Activated CD4-positive, CD25-positive, alpha-beta regulatory T cell treated with anti-CD3 and anti-CD28 coated beads, Interleukin-2, amount 50 U/mL, for 16 hours (primary cell): ENCODE measurements at places on chromosomes 13 and 19.

- DNase-seq, result no peak
Measured at GRCh38 chr19:5680084-5680436, 256 bp downstream of the MICOS13 start.

DNA sequence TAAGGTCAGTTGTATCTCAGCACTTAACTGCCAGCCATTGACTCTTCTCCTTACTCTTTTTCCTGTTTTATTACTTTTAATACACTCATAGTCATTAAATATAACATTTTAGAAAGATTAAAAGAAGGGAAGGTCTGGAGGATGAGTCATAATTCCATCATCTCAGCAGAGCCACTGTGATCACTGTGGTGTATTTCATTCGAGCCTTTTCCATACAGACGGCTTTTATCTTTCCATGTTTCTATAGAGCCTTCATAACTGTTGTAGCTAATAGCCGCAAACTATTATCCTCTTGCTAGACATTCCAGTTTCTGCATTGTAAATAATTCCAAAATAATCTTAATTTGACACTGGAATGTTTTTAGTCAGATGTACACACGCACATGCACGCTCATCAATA lies 4.7 kb upstream of the FLT1 start:
- no peak for DNase-seq

GRCh38 chr13:108785844-108786243 lies 156.4 kb downstream of the MYO16 start:
- DNase-seq, result no peak

DNA sequence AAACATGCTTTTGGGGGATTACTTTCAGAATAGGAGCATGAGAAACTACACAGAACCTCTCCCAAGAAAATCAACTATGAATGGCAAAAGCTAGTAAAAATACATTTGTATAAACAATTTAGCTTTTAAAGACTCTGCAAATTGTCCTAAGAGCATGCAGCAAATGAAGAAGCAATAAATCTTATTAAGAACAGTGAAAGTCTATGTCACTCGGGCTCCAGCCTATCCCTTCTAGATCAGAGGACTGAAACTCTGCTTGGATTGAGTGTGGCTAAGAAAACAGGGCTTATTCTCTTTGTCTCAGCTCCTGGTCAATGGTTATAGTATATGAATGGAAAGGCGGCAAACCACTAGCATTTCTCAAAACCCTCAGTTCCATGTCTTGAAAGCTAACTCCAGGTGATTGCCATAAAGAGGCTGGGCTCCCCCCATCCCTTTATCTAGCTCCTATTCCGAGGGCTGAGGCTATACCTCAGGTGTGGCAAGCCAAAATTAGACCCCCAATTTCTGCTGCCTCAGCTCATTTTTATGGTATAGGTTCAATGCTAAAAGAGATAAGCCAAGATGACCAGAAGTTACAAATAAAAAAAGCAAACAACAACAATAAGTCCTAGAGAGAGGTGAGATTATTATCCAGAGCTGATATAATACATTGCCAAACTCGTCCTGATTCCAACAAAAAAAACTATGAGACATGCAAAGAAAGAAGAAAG lies 953.2 kb downstream of the SLITRK6 start:
- no peak for DNase-seq

GRCh38 chr13:112769615-112770014 lies 79.8 kb downstream of the ATP11A start:
- DNase-seq, result no peak

DNA sequence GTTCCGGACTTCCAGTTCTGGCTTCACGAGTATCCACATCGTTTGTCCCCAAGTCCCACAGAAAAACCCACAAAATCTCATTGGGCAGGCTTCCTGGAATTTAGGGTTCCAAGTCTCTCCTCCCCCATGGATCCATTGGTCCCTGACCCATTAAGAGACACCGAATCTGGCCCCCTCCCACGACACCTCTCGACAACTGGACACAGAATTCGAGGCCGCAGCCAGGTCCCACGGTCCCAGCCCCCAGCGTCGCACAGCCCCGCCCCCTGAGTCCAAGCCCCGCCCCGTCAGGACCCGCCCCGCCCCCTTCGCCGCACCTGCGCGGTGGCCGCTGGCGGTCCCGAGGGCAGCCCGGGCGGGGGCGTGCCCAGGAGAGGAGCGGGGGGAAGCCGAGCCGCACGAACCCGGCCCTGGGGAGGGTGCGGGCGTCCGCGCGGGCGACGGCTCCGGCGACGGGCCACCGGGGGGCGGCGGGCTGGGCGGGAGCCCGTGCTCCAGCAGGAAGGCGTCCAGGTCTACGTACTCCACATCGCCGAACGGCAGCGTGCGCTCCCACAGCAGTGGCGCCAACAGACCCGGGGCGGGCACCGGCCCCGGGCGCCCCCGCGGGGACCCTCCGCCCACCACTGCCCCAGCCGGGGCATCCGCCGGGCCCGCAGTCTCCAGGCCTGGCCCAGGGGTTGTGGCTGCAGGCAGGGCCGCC lies 1.8 kb downstream of the DBP start:
- peak; percentile 68 for DNase-seq

DNA sequence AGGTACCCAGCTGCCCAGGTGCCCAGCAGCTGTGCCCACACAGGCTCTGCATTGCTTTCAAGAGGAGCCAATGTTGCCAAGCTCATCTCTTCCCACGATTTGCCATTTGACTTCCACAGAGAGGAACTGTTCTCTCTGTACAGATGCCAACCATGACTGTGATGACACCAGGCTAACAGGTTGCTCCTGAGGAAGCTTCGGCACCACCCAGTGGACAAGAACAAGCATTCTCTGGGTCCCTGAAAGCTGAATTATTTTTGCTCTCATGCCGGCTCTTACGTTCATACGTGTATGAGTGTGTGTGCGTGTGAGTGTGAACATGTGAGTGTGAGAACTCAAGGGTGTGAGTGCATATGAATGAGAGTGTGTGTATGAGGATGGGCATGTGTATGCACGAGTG lies 535.2 kb downstream of the LIG4 start:
- no peak for DNase-seq

DNA sequence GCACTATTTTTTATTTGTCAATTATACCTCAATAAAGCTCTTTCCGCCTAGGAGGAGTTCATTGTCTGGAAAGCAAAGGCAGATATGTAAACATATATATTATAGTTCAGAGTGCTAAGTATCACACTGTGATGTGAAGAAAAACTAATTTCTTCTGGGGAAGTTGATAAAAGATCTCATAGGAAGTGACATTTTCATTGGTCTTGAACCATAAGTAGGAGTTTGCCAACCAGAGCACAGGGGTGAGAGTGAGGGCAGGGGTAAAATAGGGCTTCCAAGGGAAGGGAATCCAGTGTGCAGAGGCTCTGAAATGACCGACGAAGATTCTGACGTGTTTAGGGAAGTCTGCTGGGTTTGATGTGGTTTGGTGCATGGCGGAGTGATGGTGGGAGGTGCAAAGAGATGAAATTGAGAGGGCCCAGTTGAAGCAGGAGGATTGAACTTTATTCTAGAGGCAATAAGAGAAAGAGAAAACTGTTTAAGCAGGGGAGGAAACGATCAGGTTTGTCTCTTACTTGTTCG lies 780 bp upstream of the GTF2F2 start:
- DNase-seq, result peak; percentile 34

GRCh38 chr19:38093587-38093986 lies 130.4 kb downstream of the DPF1 start:
- no peak for DNase-seq

DNA sequence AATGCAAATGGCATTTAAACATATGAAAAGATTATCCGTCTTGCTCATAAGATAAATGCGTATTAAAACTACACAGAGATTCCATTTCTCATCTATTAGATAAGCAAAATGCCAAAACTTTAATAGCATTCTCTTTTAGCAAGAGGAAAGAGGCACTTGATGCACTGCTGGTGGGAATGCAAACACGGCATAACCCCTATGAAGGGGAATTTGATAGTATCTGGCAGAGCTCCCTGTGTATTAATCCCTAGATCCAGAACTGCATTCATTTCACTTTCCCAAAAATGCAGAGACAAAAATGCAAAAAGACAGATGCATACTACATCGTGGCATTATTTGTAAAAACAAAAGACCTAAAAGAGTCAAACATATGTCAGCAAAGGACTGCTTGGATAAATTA lies 193.6 kb upstream of the STARD13 start:
- no peak for DNase-seq

DNA sequence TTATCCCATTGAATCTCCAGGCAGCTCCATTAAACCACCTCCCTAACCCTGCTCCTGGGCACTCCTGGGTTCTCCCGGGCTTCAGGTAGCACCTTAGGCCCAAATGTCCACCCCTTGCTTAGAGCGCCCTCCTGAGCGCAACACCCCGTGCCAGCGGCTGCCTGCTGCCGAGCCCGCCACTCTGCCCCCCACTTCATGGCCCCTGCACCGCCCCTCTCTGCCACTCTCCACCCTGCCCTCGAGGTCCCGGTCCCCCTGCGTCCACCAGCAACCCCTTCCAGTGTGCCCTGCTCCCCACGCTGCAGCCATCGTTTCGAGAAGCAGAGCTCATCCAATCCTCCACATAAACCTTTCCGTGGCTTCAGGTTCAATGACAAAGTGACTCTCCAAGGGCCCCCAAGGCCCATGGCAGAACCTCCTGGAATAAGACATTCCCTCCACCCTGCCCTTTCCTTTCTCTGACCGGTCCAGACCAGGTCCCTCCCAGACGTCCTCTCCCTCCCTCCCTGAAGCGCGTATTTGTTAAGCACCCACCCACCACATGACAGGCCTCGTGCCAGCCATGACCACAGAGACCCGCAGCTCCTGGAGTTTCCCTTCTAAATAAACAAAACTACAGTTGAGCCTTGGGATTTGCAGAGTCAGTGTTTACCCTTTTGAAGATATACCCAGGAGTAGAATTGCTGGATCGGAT lies 66.6 kb downstream of the ARHGEF18 start:
- no peak for DNase-seq

GRCh38 chr19:39971380-39972035 lies 543 bp downstream of the PSMC4 start:
- no peak for DNase-seq

DNA sequence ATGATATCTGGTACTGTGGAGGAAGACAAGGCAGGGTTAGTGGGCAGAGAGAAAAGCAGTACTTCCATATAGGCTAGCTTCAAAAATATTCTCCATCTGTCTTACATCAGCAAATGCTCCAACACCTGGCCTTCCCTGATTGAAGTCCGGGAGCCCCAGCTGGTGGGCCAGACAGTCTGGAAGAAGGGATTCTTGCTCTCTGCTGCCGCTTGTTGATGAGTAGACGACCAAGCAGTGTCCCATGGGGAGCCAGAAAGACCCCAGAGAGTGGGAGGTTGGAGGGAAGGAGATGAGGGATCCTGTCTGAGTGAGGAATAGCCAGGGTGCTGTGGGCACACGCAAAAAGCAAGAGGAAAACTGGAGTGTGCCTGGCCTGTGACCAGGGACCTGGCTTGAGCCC lies 95.1 kb downstream of the ATP8A2 start:
- DNase-seq, result no peak

DNA sequence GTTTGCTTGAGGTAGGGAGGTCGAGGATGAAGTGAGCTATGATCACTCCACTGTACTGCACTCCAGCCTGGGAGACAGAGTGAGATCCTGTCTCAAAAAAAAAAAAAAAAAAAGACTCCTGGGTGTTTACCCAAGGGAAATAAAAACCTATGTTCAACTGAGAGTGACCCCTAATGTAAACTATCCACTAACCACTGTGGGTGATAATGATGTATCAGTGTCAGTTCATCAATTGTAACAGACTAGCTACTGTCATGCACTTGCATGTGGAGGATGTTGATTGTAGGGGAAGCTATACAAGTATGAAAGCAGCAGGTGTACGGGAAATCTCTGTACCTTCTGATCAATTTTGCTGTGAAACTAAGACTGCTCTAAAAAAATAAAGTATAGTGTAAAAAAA lies 2.6 kb upstream of the CIB3 start:
- DNase-seq, result no peak

DNA sequence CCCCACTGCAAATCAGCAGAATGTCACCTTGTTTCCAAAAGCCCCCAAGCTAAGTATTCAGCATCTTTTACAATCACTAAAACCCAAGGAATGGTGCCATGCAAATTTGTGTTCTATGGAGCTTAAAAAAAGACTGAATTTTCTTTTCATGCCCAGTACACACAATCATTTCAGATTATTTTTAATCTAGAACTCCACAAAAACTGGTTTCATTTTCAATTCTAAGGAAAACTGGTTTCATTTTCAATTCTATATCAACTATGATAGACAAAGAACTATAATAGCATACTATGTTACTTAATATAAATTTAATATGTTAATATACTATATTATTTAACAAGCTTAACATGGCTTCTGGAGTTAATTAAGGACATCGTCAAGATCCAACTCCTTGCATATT lies 88.4 kb upstream of the DOCK9 start:
- DNase-seq, result no peak

DNA sequence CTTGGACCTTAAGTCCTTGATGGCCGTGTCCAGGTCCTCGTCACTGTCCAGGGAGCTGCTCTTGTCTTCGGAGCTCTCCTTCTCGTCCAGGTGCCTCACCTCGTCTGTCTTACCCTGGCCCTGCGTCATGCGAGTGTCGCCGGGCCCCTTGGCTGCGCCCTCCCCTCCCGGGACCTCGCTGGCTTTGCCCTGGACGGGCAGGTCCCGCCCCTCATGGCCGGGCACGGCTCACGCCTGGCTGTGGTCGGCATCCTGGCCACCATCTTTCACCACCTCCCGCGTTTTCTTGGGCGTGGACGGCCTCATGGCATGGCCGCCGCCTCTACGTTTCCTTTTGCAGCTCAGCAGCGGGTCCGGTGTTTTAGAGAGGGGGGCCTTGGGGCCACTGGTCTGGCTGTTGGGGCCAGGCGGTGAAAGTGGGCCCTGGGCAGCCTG lies 14.8 kb downstream of the RB1 start:
- DNase-seq, result no peak

- DNase-seq, result no peak
Measured at GRCh38 chr19:33191501-33191900, 2.6 kb upstream of the LRP3 start.

DNA sequence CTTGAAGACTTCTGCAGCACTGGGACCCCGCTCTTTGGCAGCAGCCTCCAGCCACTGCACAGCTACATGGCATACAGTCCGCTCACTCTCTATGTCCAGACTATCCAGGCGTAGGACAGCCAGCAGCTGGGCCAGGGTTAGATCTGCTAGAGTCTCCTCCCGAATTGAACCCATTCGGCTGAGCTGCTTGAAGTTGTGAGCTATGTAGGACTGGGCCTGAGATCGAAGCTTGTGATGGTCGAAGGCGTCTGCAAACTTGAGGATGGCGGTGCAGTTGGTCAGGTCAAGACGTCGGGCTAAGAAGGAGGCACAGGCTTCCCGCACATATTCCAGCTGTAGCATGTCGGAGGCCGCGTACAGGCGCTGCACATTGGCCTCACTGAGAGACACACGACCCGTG lies 900 bp downstream of the KBTBD7 start:
- DNase-seq, result no peak

GRCh38 chr19:12995596-12996405 lies 526 bp downstream of the NFIX start:
- DNase-seq, result no peak

- no peak for DNase-seq
Measured at GRCh38 chr19:8257052-8257443, 47.9 kb downstream of the CERS4 start.

DNA sequence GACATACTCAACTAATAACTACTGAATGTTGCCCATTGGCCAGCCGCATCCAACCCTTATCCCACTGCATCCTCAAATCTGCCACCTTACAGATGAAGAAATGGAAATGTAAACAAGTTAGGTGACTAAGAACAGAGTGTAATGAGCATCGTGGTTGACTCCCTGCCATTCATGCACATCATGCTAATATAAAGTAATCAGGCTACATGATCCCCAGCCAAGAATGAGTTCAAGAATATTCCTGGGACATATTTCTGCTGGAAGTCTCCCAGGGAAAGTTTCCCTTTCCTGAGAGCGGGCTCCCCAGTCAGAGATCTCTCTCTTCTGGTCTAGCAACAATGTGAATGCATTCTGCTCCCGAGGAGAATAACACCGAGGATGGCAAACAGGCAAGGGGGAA lies 55.9 kb upstream of the SERP2 start:
- no peak for DNase-seq
